ENCODE measurements at places on chromosomes 7 and 10.

GRCh38 chr7:155584261-155584660 is 37.9 kb upstream of the CNPY1 start:
- DNase-seq: no peak

GRCh38 chr10:3559527-3559926 is 225.5 kb downstream of the KLF6 start:
- DNase-seq: no peak

- no peak for DNase-seq
Observed at GRCh38 chr10:25113191-25114035, 61.4 kb upstream of the GPR158 start.

- no peak for DNase-seq
Observed at GRCh38 chr7:36736899-36737211, 12.6 kb upstream of the AOAH start.

- DNase-seq: no peak
Observed at GRCh38 chr7:27121684-27122076, 8.9 kb downstream of the HOXA4 start.

DNA sequence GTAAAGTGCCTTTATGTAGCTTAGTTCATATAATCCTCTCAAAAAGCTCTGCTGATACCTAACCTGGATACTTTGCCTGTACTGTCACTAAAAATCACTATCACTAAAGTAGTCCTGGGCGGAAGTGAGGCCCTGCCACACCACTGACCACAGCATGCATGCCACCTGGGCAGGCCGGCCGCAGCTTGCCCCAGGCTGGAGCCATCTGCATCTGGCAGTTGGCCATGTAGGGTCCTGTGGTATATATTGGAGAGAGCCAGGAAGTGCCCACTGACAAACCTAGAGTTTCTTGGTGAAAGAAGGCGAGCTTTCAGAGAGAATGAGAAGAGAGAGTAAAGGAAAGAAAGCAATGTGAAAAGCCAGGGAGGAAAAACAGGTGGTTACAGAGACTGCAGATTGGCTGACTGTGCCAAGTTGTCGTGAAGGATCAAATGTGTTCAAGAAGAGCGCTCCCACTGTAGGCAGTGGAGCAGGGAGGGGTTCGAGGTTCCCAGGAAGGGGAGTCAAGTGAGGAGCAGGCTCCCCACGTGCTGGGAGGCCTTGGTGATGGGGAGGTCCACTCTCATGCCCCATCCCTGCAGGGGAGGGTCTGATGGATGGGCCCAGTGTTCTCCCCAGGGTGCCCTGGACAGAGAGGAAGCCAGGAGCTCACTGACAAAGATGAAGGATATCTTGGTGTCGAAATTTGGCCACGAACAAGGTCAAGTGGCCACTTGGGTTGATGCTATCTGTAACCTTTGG is 13.6 kb downstream of the LOXL4 start:
- no peak for DNase-seq

GRCh38 chr10:125687507-125688185 is 4.7 kb upstream of the TEX36 start:
- DNase-seq: no peak

GRCh38 chr10:112778579-112778978 is 171.5 kb upstream of the TCF7L2 start:
- no peak for DNase-seq

DNA sequence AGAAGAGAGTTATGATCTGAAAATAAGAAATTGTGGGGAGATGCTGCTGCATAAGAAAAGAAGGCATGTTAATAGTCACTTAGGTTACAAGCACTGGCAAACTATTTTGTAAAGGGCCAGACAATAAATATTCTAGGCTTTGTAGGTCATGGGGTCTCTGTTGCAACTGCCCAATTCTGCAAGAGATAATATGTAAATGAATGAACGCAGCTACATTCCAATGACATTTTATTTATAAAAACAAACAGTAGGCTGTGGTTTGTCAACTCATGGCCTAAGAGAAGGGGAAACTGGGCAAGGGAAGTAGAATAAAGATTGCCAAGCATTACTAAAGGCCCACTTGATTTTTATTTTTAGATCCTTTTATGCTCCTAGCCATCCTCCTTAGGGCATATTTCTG is 133.1 kb downstream of the RAPGEF5 start:
- DNase-seq: no peak

DNA sequence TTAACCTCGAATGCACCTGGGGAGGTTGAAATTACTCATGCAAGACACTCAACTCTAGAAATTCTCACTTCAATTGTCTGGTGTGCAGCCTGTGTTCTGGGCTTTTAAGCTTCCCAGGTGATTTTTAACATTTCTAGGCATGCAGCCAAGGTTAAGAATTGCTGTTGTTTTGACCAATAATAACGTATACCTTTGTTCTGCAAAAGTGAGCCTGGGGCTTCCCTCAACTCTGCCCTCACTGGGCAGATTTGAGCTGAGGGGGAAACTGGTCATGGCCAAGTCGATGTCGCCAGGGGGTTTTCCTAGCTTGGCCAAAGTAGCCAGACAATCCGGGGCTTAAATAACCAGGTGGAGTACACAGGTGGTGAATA is 568 bp downstream of the PRSS2 start:
- DNase-seq: no peak

GRCh38 chr7:128148676-128149075 is 92.4 kb upstream of the LEP start:
- no peak for DNase-seq

- DNase-seq: no peak
Observed at GRCh38 chr10:51422311-51423120, 276.9 kb downstream of the CSTF2T start.

All from stimulated activated CD8-positive, alpha-beta memory T cell treated with anti-CD3 and anti-CD28 coated beads, Interleukin-7, amount 100 ng/mL, for 24 hours (primary cell).